ENCODE measurements at places on chromosomes 1 and 21.

GRCh38 chr1:94863919-94864318 is 43.8 kb downstream of the SLC44A3 start:
- no peak for DNase-seq

DNA sequence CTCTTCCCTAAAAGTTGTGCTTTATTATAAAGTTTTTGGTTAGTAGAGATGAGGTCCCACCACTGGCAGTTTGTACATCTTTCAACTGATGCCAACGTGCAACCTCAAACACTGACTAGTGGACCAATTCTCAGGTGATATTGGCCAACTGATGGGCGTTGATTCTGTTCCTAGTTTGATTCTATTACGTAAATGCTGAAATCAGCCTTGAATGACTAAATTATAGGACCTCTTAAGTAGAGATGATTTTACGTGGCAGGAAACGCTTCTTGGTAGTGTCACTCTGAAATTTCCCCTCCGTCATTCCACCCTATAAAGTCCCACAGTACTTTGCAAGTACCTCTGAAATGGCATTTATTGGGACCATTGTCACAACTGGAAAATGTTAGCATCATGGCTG is 8.8 kb upstream of the FNDC7 start:
- peak; percentile 64 for DNase-seq

DNA sequence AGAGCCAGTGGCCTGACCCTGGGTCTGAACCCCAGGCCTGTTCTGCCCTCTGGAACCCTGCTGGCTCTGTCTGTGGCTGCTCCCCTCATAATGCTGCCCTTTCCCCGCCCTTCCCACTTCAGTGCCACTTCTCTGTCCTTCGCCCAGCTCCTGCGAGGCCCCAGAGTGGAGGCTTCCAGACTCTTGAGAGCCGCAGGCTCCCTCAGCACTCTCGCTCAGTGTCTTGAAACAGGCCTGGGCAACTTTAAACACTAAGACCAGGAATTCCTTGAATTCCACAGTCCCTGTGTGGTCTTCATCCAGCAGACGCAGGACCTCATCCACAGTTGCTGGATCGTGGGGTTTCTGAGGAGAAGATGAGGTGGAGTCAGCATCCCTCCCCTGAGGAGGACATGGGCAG is 3.5 kb downstream of the CRNN start:
- DNase-seq = no peak

DNA sequence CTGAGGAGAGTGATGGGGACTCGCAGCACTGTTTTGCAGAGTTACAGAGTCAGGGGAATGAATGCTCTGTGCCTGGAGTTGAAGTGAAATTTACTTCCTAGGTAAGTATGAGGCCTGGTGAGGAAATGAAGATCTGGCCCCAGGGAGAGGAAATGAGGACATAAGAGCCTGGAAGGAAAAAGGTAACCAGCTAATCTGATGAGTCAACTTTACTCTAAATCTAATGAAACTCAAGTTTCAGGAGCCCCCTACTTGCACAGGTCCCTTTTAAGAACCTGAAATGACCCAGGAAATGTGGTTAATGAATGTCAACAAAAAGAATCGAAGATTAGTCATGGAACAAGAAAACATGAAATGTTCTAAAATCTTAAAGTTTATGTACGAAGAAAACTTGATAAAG is 599.0 kb downstream of the AGBL4 start:
- no peak for DNase-seq

DNA sequence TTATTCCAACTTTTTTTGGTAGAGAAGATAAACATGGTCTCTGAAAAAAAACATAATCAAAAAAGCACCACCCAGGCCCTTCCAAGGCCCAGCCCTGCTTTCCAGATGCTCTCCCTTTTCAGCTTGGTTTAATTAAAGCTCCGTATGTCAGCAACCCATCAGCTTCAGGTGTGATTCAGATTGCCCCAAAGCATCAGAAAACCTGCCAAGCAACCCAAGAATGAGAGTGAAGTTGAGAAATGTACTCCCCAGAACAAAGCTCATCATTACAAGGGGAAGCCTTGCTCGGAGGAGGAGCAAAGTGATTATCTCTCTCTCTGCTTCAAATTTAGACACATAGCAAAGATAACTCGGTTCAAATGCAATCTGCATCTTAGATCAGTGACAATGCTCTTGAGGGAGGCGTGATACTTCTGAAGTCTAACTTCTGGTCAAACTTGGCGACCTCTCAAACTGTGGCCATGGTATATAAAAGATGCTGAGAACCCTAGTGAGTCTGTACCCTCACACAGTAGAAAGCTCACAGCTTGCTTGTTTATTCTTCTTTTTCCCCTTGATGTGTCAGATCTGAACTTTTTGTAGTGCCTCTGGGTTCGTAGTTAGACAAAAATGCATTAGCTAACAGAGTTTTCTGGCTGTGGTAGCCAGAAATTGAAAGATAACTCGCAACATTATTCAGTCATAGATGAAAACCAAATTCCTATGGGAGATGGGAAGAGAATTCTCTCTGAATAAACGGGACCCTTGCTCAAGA is 63.3 kb upstream of the ZC3H11B start:
- no peak for DNase-seq

- DNase-seq = no peak
Observed at GRCh38 chr1:105087506-105087905, 1337.8 kb downstream of the AMY1C start.

DNA sequence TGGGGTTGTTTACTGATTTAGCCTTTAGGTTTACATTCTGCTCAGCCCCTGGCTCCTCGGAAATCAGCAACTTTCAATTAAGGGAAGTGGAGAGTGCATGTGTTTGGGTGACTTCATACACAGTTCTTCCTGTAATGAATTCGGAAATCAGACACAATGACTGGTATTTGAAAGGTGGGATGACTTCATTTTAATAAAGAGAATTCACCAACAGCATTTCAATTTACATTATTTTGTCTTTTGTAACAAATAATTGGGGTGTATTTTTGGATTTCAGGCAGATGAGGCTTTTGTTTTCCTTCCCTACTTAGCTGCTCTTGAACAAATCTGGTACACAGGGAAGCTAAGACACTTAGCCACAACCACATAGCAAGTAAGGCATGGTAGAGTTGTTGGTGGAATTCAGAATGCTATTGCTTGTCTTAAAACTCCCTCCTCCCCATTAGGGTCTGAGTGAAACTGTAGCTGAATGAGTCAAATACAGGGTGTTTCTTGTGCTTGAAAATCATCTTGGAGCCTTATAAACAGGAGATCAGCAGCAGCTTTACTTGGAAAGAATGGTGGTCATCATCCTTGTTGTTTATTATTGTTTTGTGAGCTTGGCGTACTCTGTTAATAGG is 917 bp downstream of the STX12 start:
- no peak for DNase-seq

- no peak for DNase-seq
Observed at GRCh38 chr21:37232274-37233018, 34.7 kb downstream of the VPS26C start.

- DNase-seq = no peak
Observed at GRCh38 chr1:223150443-223150842, 7.4 kb upstream of the TLR5 start.

DNA sequence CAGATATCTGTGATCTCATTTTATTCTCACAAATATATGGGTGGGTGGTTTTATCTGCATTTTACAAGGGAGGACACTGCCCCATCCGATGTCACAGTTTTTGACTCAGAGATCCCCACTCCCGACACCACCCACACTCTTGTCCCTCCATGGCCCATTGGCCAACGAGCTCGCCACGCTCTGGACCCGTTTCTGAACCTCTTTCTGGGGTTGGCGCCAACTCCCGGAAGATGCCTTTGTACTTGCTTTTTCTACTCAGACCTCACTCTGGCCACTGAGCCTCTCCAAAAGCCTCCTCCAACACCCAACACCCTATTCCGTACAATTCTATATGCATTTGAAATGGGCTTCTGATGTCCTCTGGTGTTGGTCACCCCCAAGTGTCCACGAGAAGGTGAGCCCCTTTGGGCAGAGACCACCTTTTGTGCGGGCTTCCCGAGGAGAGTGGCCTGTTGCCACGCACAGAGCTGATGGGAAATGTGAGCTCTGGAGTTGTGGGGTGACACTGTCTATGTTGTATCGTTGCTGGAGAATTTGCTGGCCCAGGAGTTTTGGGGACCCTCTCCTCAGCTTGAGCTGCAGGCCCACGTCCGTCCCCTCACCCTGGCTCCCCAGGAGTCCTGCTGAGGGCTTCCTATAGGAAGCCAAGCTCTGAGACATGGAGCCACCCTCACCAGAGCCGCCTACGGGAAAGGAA is 366.9 kb upstream of the VAMP3 start:
- DNase-seq = peak; percentile 34

DNA sequence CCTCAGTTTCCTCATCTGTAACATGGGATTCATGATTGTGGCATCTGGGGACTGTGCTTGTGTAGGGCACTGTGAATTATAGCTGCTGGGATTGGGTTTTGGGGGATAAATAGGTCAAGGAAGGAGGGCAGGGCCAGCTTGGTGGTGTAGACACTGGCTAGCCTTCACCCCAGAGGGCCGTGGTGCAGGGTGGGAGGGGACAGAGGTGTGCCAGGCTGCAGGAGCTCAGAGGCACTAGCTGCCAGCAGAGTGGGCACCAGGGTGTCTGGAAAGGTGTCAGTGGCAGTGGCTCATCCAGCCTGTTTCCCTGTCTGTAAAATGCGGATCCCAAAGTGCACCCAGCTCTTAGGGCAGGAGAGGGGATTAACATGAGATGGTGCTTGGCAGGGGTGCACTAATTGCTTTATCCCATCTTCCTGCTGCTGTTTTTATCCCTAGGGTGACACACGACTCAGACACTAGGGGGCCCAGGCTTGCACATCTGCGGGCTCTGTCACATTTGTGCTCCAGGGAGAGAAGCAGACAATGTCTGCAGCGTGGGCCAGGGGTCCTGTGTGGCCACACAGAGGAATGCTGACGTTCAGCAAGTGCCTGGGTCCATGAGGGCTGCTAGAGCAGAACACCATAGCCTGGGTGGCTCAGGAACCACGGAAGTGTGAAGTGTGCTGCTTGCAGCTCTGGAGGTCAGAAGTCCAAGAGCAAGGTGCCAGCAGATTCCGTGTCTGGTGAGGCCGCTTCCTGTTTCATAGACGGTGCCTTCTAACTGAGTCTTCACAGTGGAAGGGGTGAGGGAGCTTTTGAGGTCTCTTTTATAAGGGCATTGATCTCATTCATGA is 19.3 kb downstream of the OBSCN start:
- no peak for DNase-seq

DNA sequence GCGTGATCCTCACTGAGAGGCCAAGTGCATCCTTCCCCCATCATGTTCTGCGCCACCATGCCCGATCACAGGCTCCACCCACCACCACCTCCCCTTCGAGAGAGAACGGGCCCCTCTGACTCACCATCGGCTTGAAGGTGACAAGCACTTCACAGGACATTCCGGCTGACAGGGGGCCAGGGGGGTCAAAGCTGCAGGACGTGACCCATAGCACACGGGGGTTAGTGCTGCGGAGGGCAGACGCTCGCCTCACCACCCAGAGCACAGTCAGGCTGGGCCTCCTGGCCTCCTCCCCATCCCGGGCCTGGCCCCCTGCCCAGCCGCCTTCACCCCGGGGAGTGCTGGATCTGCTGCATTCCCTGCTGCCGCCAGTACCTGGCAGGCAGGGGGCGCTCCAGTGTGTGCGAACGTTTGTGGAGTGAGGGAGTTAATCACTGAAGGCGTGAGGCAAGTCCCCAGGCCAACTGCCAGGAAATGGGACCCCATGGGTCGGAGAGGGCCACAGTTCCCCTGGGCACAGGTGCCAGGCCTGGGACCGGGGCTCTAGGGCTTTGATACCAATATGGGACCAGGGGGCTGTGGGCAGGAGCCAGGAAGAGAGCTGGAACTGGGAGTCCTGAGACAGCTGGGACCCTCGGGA is 40.9 kb upstream of the TMEM52 start:
- DNase-seq = peak; percentile 68
